AG08395 (cell line): ENCODE measurements at places on chromosomes 5 and 9.

DNA sequence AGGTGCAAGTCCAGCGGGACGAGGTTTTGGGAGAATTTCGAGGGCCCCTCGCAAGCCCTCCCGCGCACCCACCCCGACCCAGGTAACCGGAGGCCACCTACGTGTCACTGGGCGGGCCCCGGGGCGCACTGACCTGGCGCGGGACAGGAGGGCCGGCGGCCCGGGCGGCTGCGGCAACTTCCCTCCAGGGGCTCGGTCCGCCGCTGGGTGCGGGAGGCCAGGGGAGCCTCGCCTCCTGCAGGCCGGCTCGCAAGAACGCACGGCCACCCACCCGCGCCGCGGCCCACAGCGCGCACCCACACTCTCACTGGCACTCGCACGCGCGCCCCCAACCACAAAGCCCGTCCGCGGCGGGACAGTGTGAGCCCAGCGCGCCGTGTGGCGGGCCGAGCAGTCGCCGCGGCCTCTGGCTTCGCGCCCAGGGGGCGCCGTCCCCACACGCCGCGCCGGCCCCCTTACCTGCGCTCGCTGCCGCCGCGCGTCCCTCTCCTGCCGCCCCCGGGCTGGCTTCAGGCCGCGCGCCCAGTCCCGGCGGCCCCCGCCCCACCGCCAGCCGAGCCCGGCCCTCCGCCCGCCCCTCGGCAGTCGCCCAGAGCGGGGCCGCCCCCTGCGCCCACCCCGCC is 451 bp downstream of the LPAR1 start:
- DNase-seq, result no peak

DNA sequence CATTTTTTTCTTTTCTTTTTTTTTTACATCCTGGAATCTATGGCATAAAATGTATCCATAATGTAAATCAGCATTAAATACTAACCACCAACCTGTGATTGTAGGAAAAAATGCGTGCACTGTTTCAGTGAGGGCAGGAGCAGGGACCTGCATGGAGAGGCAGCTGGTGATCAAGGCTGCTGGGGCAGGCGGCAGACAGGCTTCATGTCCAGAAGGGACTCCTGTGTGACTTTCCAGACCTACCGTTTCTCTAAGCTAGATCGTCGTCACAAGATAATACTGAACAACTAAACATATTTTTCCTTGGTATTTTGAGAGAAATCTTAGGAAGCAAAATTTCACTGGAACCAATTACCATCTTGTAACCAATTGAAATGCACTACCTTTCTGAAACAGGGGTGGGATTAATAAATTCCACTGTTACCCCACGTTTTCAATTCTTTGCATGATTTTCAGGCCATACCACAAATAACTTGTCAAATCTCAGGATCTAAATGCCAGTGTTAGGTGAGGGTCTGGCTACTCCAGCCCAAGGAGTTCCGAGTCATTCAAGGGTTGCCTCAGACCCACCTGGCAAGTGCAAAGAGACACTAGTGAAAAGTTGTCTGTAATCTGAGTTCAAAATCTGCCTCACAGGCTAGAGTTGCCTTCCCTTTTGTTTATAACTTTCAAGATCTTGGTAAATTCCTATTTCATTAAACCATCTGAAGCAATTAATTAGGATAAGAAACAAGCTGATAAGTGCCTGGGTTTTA is 198.2 kb downstream of the SEMA5A start:
- no peak for DNase-seq

- DNase-seq, result no peak
These were observed 1689.1 kb upstream of the CDH6 start for GRCh38 chr5:29504411-29504810.

- DNase-seq, result no peak
These were observed 188.8 kb upstream of the PAPPA start for GRCh38 chr9:115964710-115965347.

- no peak for DNase-seq
These were observed 12.7 kb upstream of the FCN1 start for GRCh38 chr9:134930398-134930797.

GRCh38 chr5:126208691-126209090 is 214.5 kb upstream of the GRAMD2B start:
- DNase-seq, result no peak

GRCh38 chr5:155753943-155754581 is 572.9 kb upstream of the SGCD start:
- no peak for DNase-seq

GRCh38 chr5:177089825-177090641 is 3.3 kb downstream of the FGFR4 start:
- DNase-seq, result no peak
